Right kidney (tissue), 9 donors: ENCODE measurements at places on chromosomes 2 and 18.
A peak's percentile ranks its signal among the peaks of the same experiment; 100 is the strongest.

DNA sequence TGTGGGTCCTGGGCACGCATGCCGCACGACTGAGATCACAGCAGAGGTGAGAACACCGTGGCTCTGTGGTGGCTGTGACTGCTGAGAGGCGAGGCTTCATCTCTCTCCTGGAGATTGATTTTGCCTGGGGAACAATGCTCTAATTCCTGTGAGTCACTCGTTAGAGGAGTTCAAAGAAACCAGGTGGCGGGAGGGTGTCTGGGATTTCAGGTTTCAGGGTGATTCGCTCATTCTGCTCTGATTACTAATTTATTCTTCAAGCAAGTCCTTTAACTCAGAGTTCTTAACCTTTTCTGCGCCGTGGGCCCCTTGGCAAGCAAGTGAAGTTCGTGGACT is 56.3 kb downstream of the GLI2 start:
- DNase-seq = no peak

DNA sequence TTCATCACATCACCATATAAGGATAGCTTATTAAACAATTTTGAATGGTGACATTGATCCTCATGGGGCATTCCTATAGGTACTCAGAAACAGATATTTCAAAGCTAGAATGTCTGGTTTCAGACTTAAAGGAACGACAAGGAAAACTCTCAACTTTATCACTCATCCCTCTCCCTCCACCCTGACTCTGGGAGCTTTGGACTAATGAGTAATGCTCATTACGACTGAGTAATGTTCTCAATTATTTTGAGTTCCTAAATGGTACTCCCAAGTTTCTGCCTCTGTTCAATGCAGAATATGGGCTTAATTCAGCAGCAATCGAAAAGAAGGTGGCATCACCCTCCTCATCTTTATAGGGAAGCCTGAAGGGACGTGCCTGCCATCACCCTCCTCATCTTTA is 43.4 kb downstream of the RFX8 start:
- DNase-seq = no peak

GRCh38 chr18:10047237-10047636 is 133.4 kb downstream of the VAPA start:
- no peak for DNase-seq

DNA sequence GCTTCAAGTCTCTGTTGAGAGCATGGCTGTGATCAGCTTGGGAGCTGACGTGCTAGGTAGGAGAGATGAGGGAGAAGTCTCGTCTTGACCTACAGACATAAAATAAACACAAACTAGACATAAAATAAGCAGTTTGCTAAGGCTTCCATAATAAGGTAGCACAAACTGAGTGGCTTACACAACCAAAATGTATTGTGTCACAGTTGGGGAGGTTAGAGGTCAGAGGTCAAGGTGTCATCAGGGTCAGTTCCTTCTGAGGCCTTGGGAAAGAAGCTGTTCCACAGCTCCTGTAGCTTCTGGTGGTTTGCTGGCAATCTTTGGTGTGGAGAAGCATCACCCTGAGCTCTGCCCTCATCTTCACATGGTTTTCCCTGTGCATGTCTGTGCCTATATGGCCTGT is 20.2 kb downstream of the DAW1 start:
- no peak for DNase-seq

GRCh38 chr2:1945819-1946218 is 201.5 kb upstream of the PXDN start:
- no peak for DNase-seq

DNA sequence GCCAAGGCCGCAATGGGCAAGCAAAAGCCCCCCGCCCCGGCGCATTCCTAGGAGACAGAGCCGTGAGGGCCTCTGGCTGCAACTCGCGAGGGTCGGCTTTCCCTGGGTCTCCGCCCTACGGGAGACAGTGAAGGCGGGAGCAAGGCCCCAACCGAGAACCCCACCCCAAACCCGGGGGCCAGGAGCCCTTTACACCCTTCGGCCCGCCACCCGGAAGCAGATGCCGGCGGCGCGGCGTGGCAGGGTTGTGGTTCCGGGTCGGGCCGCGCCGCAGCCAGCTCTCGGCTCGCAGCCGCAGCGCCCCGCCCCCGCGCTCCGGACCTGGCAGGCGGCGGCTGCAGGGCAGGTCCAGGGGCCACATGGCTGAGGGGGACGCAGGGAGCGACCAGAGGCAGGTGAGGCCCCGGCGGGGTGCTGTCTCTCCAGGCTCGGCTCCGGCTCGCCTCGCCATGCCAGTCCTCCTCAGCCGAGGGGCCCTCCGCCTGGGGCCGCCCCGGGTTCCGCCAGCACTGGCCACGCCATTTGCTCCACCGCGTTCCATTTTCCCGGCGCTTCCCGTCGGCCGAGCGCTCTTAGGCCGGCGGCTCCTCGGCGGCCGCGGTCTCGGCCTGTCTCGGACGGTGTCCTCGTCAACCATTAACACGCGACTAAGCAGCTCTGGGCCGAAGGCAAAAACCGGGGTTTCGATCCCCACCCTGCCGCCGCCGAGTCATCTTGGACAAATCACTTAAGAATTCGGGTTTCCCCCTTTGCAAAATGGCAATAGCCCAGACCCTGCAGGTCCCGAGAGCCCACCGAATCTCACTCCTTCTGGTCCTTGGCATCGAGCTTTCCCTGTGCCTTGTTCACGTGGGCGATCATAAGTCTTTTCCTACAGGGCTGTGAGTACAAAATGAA is at the start of gene IMPACT:
TSS of gene IMPACT (plus strand) at position 273 of the 897 bp plus-strand sequence. CDS start at position 360, 87 bp downstream.
- peak; percentile 99 for DNase-seq

GRCh38 chr2:221423210-221423804 is 148.8 kb downstream of the EPHA4 start:
- no peak for DNase-seq

DNA sequence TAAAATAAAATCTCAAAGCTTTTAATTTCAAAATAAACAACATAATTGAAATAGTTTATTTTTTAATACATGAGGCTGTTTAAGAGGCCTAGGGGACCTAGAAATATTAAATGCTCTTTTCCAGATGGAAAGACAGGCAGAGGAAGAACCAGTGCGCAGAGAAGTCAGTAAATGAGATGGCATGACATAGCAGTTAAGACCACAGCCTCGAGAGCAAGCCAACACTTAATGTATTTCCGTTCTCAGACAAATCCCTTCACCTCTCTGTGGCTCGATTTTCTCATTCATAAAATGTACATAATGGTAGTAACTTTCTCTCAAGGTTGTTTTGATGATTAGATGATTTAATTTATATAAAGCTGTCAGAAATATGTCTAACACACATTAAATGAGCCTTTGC is 405.1 kb upstream of the CWC22 start:
- DNase-seq = no peak

DNA sequence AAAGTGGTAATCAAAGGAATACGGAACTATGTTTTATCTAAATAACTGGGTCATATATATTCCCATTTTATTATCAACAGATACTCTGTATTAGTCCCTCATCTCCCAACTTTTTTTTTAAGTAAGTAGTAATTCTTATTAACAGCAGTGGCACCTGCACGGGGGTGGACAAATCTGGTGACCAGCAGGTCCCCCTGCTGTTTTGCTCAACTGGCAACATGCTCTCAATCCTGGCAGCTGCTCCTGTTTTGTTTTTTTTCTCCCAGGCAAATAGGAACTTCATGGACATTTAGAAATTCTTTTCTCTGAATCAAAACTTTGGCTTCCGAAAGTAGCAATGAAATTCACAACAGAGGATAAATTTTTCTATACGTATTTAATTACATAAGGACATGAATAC is 193.5 kb downstream of the SS18 start:
- DNase-seq = no peak

- no peak for DNase-seq
These were observed 294.2 kb downstream of the FIGN start for GRCh38 chr2:163441603-163442002.

GRCh38 chr2:19349911-19350677 is 8.3 kb downstream of the OSR1 start:
- DNase-seq = peak; percentile 64

- DNase-seq = no peak
These were observed 364.6 kb downstream of the LRP1B start for GRCh38 chr2:141766225-141766624.

- no peak for DNase-seq
These were observed 39.1 kb upstream of the DLX1 start for GRCh38 chr2:172046080-172046678.

GRCh38 chr2:55163941-55164390 is 68.1 kb downstream of the CLHC1 start:
- no peak for DNase-seq

GRCh38 chr2:100852999-100853908 is 33.3 kb downstream of the NPAS2 start:
- no peak for DNase-seq

DNA sequence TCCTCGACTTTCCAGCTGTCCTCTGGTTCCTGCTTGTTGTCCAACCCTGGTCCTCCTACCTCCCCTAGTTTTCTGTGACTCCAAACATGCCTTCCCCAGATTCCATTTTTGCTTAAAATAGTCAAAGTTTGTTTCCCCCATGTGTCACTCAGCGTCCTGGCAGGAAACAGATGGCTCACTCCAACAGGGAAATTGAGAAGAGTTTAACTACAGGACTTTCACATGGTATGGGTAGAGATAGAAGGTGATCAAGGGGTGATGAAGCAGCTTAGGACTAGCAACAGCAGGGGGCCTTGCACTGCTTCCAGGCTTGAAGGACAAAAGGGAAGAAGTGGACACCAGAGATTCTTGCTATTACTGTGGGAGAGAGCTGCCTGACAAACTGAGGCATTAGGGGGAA is 6.1 kb upstream of the CUL3 start:
- DNase-seq = no peak

GRCh38 chr2:71690876-71691475 is 237.6 kb downstream of the DYSF start:
- no peak for DNase-seq

- no peak for DNase-seq
These were observed 67.7 kb downstream of the GALNT14 start for GRCh38 chr2:31070339-31071125.

DNA sequence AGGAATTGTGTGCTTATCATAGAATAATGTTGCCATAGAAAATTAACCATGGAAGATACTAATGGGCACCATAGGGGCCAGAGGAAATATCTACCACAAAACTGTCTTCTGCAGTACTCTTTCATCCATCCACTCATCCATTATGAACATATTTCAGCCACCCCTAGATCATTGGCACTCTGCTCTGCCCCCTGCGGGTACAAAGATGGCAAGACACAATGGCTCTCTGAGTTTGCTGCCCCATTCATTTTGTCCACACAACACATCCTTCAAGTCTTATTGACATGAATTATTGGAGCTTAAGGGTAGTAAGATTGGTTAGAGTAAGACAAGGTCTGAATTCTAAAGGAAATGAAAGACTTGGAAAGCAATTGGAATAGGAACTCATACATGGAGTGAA is 1224.7 kb upstream of the CELF4 start:
- no peak for DNase-seq

DNA sequence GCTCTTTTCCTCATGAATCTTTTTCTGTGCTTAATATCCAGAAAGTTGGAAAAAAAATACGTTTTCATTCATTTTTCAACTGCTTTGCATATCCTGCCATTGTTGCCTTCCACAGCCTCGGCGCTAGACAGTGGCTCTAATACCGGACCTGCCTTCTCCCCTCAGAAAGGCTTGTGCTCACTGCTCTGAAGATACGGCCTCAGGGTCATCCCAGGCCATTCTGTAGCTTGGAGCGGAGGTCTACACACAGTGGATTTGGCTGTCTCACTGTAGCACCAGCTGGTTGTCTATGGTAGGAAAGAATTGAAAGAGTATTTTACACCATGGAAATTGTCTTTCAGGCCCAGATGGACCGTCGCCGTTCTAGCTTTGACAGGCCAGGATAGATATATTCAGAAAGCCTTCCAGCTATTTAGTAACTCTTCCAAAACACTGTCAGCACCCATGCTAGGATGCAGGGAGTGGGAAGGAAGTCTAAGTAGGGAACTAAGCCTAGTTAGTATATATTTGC is 242.0 kb downstream of the TMEM182 start:
- no peak for DNase-seq

DNA sequence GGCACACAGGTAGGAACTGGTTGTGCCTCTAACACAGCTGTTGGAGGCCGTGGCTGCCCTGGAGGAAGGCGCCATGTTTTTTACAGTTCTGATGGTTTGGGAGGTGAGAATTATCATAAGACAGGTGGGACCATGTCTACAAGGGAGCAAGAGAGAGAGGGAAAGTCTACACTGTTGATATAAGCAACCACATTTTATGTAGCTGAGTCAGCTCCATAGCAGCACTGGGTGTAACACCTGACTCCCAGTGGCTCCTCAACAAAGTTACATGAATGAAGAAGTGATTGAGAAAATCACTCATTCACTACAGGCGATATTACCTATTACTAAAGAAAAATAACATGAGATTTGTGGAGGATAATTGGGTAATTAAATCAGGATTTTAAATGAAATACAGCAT is 41.3 kb upstream of the ACAA2 start:
- no peak for DNase-seq

DNA sequence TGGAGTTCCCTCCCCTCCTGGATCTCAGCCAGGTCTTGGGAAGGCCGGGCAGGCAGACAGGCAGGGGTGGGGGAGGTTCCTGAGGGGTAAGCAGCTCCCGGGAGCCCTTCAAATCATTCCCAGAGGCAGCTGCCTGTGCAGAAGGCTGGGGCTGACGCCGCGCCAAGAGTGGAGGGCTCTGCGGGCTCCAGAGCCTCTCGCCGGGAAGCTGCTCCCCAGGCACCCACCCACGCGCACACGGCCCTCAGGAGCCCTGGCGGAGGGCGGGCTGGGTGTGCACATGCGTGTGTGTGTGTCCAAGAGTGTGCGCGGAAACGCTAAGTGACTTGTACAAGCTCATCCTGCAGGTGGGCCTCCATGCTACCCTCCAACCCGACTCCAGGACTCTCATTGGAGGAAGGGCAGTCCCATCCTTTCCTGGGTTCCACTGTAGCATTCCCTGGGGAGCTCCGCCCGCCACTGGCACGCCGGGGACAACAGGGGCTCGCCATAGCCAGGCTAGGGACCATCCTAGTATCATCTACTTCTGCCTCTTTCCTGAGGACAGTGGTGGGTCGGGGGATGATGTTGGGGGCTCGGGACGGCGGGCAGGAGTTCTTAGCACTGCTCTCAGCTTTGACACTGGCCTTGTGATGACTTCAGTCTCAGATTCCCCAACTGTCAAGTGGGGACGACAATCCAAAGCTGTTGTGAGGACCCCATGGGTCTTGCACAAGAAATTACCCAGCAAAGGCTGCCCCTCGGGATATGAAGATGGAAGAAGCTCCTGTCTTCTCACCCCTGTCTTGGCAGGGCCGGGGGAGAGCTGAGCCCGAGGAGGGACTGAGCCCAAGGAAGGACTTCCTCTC is 50.3 kb downstream of the INHBB start:
- no peak for DNase-seq
